C1 segment of cervical spinal cord (tissue), 14 donors: ENCODE measurements at places on chromosomes 12 and 14.

DNA sequence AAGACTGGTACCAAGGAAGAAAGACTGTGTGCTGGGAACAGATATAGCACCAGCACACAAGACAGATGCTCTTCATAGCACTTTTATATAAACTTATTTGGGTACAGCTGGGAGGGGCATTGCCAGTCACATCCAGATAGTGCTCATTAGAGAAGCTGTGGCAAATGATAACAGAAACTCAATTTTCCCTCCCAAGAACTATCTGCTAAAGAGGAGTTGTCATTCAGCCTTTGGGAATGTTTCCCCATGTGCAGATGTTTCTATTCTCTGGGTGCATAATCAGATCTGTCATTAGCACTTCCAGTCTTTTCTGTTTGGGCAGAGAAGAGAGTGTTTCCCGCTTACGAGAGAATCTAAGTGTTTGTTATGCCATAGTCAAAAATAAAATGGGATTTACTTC is 714.9 kb upstream of the MDGA2 start:
- no peak for DNase-seq

- no peak for DNase-seq
These were observed 222.9 kb upstream of the SLC16A7 start for GRCh38 chr12:59372956-59373355.

GRCh38 chr12:9745199-9745598 is 12.3 kb upstream of the CLECL1 start:
- no peak for DNase-seq

DNA sequence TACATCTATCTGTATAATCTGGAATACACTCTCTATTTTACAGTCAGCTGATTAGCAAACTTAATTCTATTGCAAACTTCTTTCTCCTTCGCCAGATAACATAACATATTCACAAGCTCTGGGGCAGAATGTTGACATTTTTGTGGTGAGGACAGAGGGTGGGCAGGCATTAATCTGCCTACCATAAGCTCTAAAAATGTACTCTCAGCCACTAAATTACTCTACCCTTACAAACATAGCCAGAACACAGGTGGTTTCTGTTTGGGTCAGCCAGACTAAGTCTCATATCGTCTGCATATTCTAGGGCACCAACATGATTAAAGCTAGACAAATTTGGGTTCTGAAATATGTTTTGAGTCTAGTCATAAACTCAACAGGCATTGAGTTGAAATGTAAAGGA is 90.1 kb downstream of the SLC6A15 start:
- DNase-seq, result no peak

DNA sequence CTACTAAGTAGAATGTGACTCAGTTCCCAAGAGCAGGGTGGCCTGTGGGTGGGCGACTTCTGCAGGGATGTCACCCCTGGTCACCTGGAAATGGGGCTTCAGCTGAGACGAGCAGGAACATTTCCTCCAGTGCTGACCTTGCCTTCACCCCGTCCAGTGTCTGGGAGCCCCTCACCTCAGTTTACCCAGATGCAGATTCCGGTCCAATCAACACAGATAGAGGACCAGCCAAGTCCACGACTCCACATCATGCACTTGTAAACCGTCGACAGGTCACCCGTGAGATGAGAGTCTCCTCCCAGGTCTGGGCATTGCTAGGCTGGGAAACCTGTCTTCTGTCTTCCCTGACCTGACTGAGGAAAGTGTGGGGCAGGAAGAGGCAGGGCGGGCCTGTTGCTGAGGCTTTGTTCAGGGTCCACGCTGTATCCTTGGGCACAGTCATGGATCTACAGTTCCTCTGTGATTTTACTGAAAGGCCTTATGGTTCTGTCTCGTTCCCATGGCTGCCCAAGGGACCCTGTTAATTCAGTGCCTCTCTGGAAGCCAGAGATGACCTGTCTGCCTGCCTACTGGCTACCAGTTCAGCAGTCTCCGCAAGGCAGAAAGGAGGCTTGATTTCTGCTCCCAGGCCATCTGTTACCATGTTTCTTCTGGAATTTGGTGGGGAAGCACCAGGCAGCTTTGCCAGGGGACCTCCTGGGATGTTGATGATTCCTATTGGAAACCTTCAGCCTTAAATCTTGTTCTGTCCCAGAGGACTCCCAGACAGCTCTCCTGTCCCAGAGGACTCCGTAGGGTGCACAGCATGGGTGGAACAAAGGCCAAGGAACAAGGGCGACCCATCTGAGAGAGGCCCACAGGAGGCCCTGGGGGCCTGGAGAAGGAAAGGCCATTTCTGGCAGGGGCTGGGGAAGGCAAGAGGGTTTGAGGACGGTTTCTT is 288.5 kb upstream of the RTL1 start:
- DNase-seq, result no peak

DNA sequence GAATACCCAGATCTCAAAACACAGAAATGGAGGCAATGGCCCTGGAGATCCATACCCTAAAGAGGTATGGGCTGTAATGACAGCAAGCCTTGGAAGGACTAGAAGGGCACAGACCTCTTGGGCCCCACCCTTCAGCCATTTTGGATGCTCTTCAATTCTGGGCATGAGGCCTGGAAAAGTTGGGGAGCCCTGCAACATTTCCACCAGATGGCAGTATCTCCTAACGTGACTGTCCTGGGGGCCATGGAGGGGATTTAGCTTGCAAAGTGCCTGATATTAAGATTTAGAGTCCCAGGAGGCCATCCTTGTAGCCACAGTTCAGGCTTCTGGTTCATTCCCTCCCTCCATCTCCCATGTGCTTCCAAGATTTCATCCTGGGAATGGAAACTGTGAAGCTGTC is 30.2 kb downstream of the KCNA5 start:
- no peak for DNase-seq
